Activated T-cell treated with anti-CD3 and anti-CD28 coated beads, Interleukin-2, amount 50 U/mL, for 24 hours (primary cell): ENCODE measurements at places on chromosomes 6 and 20.

DNA sequence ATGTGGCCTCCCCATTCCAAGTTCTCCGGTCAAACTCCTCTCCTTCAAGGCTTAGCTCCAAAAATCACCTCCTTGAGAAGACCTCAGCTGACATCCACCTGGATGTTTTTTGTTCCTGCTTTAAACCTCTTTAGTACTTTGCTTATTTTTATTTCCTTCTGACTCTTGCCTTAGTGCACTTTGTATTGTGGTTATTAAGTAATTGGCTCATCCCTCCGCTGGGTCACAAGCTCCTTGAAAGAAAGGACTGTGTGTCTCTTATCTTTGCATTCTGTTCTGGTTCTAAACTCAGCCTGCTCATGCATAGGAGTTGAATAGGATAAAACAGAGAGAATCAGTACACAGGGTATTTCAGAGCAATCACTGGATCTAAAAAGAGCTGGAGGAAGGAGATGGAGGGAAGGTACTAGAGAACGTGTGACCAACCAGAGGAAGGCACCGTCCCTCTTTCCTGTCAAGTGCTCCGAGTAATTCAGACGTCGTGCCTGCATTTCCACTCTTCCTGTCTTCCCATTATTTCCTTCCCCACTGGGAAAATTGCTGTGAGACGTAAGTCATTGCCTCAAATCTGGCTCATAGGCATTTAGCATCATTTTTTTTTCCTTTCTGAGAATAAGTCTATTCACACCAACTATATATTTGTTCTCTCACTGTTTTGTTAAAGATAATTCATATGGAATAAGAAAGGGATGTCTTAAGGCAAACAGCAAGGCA lies 59.7 kb upstream of the GLP1R start:
- H3K27me3 ChIP-seq: peaks cover 11% of the 10 kb centered on the region
- H3K36me3 ChIP-seq: no peaks in the 10 kb centered on the region
- H3K4me1 ChIP-seq: no peaks in the 10 kb centered on the region
- DNase-seq: no peak

DNA sequence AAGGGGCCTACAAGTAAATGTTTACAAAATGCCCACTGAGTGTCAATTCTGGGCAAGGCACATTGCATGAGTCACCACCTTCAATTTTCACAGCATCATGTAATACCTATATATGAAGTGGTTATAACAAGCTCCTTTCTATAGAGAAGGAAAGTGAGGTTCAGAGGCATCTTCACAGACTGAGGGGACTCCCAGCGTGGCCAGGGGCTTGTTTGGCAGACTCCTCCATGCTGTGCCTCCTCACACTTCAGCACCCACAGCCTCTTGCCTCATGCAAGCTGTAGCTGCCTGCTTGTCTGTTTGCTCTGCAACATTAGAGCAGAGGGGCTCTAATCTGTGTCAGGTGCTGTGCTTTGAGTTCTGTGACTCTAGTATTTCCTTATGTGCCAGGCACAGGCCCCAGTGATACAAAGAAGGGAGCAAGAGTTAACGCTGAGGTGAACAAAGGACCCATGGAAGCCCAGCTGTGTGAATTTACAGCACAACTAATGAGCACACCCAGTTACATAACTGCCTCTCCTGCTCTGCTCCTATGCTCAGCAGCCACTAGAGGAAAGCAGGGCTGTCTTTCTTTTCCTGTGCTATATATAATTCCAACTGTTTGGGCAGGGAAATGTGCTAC lies 72.3 kb downstream of the ZHX3 start:
- DNase-seq: no peak
- H3K4me1 ChIP-seq: peaks cover 14% of the 10 kb centered on the region
- H3K36me3 ChIP-seq: no peaks in the 10 kb centered on the region
- no peak overlapping the region for H3K27ac ChIP-seq

- H3K27me3 ChIP-seq: peaks cover 20% of the 10 kb centered on the region
- no peak overlapping the region for H3K4me3 ChIP-seq
- no peaks in the 10 kb centered on the region for H3K4me1 ChIP-seq
Observed at GRCh38 chr6:36268478-36269275, 1.2 kb upstream of the PNPLA1 start.

GRCh38 chr6:63904650-63905248 lies 269.1 kb downstream of the PHF3 start:
- no peak for DNase-seq
- H3K27me3 ChIP-seq: no peaks in the 10 kb centered on the region
- peaks cover 2% of the 10 kb centered on the region for H3K4me1 ChIP-seq
- no peak overlapping the region for H3K27ac ChIP-seq
- H3K36me3 ChIP-seq: no peaks in the 10 kb centered on the region

DNA sequence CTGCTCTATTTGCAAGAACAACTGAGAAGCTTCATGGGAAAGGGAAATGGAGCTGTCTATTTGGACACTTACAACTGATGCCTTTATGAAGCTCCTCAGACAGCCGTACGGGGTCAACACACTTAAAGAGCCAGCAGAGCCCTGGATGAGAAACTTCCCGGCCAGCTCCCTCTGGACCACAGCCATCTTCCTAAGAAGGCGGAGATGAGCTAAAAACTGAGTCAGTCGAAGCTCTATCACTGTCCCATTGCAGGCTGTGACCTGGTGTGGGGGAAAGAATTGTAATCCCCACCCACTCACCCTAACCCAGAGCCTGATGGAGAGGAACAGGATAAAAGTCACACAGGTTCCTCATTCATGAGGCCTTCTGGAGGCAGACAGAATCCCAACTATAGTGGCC lies 360.4 kb upstream of the JARID2 start:
- no peaks in the 10 kb centered on the region for H3K27me3 ChIP-seq
- DNase-seq: no peak
- no peaks in the 10 kb centered on the region for H3K36me3 ChIP-seq
- H3K4me3 ChIP-seq: no peak overlapping the region

GRCh38 chr6:7086488-7086887 lies 21.3 kb upstream of the RREB1 start:
- peaks cover 5% of the 10 kb centered on the region for H3K27me3 ChIP-seq
- peak overlapping the region; percentile 86 for H3K27ac ChIP-seq
- peak; percentile 62 for DNase-seq
- H3K36me3 ChIP-seq: no peaks in the 10 kb centered on the region
- H3K4me1 ChIP-seq: peaks cover 35% of the 10 kb centered on the region

DNA sequence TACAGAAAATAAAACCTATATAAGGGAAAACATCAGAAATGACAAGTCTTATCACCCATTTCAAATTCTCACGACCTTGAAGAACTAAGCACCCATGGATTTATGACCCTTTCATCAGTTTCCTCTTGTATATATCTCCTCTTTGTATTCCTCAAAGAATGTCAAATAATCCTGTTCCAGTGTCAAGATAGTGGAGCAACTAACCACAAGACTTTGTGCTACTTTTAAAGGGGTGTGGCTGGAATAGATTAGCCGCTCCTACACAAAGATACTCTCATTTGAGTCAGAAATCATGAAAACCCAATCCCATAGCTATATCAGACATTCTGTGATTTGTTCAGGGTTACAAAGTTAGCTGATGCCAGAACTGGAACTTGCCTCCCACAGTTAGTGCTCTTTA lies 6.6 kb downstream of the REPS1 start:
- DNase-seq: no peak
- no peak overlapping the region for H3K27ac ChIP-seq
- H3K4me1 ChIP-seq: peaks cover 30% of the 10 kb centered on the region
- no peak overlapping the region for H3K4me3 ChIP-seq
- no peaks in the 10 kb centered on the region for H3K36me3 ChIP-seq

GRCh38 chr6:112539355-112539754 lies 192.2 kb downstream of the RFPL4B start:
- H3K4me1 ChIP-seq: no peaks in the 10 kb centered on the region
- H3K4me3 ChIP-seq: no peak overlapping the region
- DNase-seq: no peak
- H3K27me3 ChIP-seq: no peaks in the 10 kb centered on the region

GRCh38 chr20:12113468-12114371 lies 196.0 kb downstream of the BTBD3 start:
- H3K27ac ChIP-seq: no peak overlapping the region
- no peak overlapping the region for H3K4me3 ChIP-seq
- no peaks in the 10 kb centered on the region for H3K4me1 ChIP-seq
- no peaks in the 10 kb centered on the region for H3K27me3 ChIP-seq

DNA sequence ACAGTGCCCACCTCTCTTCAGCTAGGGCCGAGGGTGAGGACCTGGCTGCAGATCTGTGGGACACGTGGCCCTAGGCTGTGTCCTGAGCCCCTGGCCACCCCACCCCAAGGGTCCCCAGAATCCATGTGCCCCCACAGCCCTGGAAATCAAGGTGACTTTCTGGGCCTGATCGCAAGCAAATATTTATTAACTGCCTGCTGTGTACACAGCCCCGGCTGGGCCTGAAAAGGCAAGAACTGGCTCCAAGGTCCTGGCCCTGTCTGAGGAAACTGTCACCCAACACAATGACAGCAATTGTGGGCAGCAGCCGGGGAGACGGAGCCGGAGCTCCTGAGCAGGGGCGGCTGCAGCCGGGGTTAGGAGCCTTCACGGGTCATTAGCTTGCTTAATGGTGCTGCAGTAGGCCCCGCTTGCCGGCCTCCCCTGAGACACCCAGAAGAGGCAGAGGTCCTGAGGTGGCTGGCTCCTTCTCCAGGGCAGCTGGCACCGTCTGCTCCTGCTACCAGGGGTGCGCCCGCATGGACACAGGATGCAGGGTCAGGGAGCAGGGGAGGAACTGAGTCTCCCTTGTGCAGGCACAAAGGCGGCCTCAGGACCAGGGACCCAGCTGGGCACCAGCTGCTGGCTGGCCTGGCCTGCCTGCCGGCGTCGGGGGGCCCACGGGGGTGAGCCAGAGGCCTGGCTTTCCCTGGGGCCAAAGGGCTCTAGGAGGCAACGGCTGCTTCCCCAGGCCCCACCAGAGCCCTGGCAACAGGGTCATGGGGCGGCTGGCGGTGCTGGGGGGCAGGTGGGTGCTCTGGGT lies 24.1 kb downstream of the NPEPL1 start:
- no peak overlapping the region for H3K4me3 ChIP-seq
- DNase-seq: peak; percentile 24
- peaks cover 7% of the 10 kb centered on the region for H3K36me3 ChIP-seq
- no peaks in the 10 kb centered on the region for H3K4me1 ChIP-seq

DNA sequence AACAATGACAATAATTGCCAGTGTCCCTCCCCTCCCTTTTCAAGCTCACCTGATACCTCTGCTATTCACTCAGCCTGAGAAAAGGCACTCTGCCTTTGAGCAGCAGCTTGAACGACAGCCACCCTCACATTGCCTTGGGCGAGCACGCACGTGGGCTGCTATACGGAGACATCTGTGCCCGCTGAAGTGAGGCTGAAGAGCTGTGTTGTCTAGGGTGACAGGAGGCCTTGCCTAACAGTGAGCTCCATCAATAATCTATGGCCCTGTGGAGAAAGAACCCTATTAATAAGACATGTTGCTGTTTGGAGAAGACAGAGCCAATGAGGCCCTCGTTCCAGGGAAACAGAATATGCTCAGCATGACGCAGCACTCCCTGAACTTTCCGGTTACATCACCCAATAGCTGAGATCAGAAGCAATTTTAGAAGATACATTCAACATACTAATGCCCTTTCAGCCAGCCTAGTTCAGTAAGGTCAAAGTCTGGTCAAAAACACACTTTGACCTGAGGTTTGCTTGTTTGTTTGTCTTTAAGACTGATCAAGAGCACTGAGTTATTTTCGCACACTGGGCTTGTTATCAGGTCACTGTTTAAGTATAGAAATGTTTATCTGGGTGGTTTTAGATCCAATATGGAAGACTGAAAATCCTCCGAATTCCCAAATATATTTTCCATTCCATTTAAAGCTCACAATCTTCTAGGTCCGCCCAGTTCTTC lies 30.6 kb downstream of the RBM24 start:
- H3K27ac ChIP-seq: no peak overlapping the region
- no peaks in the 10 kb centered on the region for H3K4me1 ChIP-seq
- H3K4me3 ChIP-seq: no peak overlapping the region
- no peaks in the 10 kb centered on the region for H3K27me3 ChIP-seq

DNA sequence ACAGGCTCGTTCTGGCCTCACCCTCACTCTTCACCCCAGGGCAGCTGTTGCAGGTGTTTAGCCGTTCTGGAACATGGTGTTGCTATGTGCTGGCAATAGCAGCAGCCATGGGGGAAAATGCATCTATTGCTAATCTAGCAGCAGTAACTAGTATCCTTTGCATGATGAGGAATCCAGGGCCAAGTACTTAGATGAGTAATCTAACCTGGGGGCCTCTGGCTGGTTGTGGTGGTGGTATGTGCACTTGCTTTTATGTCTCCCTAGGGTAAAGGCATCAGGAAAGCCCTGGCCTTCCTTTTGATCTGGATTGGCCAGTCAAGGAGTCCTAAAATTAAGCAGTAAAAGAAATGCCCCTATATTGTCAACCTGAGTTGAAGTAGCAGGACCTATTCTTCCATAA lies 594.5 kb upstream of the MAP3K7 start:
- no peak overlapping the region for H3K27ac ChIP-seq
- no peak overlapping the region for H3K4me3 ChIP-seq
- DNase-seq: no peak
- H3K36me3 ChIP-seq: no peaks in the 10 kb centered on the region

- DNase-seq: no peak
- no peaks in the 10 kb centered on the region for H3K27me3 ChIP-seq
- peaks cover 41% of the 10 kb centered on the region for H3K36me3 ChIP-seq
- no peaks in the 10 kb centered on the region for H3K4me1 ChIP-seq
- H3K27ac ChIP-seq: no peak overlapping the region
- no peak overlapping the region for H3K4me3 ChIP-seq
Observed at GRCh38 chr6:41122918-41123317, 31.2 kb downstream of the TREML1 start.

- DNase-seq: no peak
- H3K27ac ChIP-seq: no peak overlapping the region
- H3K4me3 ChIP-seq: no peak overlapping the region
- H3K27me3 ChIP-seq: no peaks in the 10 kb centered on the region
Observed at GRCh38 chr6:83169106-83169505, 24.0 kb downstream of the PGM3 start.

- H3K36me3 ChIP-seq: no peaks in the 10 kb centered on the region
- H3K27ac ChIP-seq: no peak overlapping the region
- DNase-seq: no peak
- no peaks in the 10 kb centered on the region for H3K27me3 ChIP-seq
- no peak overlapping the region for H3K4me3 ChIP-seq
Observed at GRCh38 chr20:17379651-17380050, 151.5 kb downstream of the BFSP1 start.

DNA sequence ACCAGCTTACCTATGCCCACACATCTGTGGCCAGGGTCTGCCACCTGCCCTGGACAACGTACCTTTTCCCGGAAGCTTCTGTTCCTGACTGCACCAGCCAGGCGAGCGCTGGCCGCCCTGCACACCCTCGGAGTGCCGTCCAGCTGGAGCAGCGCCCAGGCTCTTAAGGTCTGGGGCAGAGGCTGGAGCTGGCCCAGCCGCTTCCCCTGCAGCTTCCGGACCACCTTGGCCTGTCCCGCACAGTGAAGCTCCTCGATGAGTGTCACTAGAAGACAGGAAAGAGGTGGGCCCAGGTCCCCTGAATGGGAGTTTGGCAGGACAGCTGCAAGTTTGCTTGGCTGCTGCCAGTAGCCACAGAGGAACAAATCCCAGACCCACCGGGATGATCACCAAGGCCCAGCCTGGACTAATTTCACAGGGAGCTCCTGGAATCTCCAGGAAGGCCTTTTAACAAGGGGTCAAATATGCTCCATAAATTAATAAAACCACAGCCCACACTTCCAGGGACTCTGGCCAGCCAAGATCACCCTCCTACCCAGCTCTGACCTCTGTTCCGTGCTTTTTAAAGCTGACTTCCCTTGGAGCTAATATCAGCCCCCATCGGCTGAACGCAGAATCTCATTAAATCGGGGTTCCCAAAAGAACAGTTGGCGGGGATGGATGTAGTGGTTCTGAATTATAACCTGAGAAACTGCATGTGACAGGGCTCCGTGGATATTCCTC lies 82.3 kb downstream of the PTPN1 start:
- peak overlapping the region; percentile 65 for H3K27ac ChIP-seq
- H3K36me3 ChIP-seq: peaks cover 28% of the 10 kb centered on the region
- H3K27me3 ChIP-seq: no peaks in the 10 kb centered on the region
